RKO (cell line): ENCODE measurements at places on chromosomes 5 and 9.

- peak; percentile 58 for DNase-seq
Measured at GRCh38 chr9:36486329-36486932, 86.3 kb upstream of the MELK start.

DNA sequence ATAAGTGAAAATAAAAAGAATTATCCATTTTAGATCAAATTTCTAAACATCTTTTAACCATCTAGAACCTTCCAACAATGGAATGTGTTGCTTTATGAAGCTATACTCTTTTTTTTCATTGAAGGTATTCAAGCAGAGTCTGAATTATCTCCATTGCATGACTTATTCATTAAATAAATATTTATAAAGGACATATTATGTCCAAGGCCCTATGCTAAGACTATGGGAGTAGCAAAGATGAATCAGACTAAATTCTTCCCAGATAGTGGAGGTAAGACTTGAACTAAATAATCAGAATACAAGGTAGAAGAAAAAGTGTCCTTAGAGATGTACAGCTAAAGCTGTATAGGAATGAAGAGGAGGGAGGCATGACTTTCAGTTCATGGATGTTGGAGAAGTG, 215.5 kb upstream of the RGMB start:
- DNase-seq, result no peak

DNA sequence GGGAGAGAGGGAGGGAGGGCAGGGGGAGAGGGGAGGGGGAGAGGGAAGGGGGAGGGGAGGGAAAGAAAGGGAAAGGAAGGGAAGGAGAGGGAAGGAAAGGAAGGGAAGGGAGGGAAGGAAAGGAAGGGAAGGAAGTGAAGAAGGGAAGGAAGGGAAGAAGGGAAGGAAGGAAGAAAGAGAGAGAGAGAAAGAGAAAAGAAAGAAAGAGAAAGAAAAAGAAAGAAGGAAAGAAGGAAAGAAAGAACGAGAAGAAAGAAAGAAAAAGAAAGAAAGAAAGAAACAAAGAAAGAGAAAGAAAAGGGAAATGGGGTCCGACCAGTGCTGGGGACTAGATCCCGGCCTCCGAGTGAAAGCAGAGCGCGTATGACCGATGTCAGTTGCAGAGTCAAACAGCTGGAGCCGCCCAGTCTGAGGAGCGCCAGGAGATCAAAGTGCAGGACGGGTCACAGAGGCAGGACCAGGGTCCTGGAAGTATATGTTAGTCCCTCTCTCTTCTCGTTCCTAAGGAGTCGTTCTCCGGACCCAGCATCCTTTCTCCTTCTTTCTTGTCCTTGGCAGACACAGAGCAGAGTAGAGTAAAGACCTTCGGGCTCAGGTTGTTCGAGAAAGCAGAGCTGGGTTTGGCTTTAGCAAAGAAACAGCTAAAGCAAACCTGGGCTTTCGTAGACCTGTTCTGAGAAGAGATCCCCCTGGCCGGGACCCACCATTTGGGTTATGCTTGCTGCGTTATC, 305.4 kb upstream of the MSX2 start:
- DNase-seq, result no peak

- peak; percentile 40 for DNase-seq
Measured at GRCh38 chr9:125495172-125496119, 211.6 kb downstream of the MAPKAP1 start.

GRCh38 chr5:131270809-131271208, 7.0 kb downstream of the CDC42SE2 start:
- no peak for DNase-seq

- peak; percentile 80 for DNase-seq
Measured at GRCh38 chr5:56264417-56265025, 31.4 kb upstream of the ANKRD55 start.

DNA sequence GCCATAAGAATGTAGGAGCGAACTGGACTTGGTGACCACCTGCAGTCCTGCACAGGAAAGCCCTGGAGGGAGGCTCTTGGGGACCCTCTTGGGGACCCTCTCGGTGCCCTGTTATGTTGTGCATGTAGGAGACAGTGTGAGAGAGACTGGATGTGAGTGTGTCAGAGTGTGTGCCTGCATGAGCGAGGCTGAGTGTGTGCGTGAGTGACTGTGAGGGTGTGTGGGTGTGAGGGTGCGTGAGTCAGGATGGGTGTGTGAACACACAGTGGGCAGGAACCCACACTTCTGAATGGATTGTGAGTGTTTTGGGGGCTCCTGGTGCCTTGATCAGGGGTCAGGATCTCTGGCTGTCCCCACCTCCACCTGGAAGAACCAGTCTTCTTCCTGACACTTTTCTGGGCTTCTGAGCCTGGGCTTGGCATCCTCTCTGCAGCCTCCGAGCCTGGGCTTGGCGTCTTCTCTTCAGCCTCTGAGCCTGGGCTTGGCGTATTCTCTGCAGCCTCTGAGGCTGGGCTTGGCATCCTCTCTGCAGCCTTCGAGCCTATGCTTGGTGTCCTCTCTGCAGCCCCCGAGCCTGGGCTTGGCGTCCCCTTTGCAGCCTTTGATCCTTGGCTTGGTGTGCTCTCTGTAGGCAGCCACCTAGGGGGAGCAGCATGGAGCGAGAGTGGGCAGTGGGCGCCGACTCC, 25.6 kb upstream of the ANKRD33B start:
- no peak for DNase-seq

DNA sequence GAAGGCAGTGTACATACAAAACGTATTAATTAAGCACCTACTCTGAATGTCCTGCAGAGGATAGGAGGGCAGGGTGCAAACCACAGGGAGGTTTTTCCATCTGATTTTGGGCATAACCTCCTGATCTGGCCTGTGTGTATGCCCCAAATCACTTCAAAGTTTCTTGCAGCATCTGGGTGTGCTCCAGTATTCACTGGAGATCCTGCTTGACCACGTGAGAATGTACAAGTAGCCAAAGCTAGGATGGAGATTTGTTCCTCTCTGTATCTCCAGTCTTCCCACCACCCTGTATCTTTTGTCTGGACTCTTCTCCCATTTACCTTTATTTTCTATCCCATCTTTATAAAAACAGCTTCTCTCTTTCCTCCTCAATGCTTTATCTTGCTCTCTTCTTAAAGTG, 207.7 kb downstream of the FBXL7 start:
- no peak for DNase-seq

GRCh38 chr9:93996863-93997262, 41.7 kb upstream of the BARX1 start:
- DNase-seq, result peak; percentile 12
